Stimulated activated CD4-positive, alpha-beta T cell treated with anti-CD3 and anti-CD28 coated beads, Interleukin-4, amount 100 ng/mL, for 24 hours (primary cell): ENCODE measurements at places on chromosomes 7 and 10.

GRCh38 chr7:134946260-134946659 is 40.0 kb upstream of the AGBL3 start:
- DNase-seq: peak; percentile 9

- no peak for DNase-seq
Measured at GRCh38 chr10:78435484-78436221, 402.0 kb downstream of the RPS24 start.

DNA sequence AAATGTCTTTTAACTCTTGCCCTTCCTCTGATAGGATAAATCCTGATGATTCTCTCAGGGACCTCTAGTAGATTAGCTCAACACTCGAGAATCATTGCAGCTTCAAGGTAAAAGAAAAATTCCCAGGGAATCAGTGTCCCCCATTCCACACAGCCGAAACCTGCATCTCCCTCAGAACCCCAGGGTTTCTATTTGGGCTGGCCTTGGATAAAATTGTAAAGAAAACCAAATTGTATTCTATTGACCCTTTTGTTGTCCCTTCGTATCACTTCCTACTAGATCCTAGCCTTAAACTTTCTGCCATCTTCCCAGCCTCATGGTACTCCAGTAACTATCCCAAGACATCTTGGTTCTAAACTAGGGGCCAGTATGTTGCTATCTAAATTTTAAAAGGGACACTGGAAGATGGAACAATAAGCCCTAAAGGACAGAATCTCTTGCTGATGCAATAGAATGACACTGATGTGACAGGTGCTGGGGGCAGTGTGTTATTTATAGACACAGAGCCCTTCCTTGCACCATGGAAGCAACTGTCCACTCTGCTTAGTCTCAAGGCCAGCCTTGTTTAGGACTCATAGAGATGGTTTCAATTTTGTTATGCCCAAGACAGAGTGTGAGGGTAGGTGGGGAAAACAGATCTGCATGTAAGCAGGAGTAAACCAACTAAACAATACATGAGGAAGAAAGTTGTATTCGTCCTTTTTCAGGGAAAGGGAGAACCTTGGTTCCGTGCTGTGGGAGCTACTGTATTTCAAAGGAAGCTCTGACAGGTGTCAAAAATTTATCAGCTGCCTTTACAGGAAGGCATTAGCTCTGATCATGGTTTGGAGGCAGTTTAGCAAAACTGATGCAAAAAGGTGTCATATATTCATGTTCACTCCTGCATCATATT is 7.6 kb downstream of the ASB15 start:
- DNase-seq: no peak

DNA sequence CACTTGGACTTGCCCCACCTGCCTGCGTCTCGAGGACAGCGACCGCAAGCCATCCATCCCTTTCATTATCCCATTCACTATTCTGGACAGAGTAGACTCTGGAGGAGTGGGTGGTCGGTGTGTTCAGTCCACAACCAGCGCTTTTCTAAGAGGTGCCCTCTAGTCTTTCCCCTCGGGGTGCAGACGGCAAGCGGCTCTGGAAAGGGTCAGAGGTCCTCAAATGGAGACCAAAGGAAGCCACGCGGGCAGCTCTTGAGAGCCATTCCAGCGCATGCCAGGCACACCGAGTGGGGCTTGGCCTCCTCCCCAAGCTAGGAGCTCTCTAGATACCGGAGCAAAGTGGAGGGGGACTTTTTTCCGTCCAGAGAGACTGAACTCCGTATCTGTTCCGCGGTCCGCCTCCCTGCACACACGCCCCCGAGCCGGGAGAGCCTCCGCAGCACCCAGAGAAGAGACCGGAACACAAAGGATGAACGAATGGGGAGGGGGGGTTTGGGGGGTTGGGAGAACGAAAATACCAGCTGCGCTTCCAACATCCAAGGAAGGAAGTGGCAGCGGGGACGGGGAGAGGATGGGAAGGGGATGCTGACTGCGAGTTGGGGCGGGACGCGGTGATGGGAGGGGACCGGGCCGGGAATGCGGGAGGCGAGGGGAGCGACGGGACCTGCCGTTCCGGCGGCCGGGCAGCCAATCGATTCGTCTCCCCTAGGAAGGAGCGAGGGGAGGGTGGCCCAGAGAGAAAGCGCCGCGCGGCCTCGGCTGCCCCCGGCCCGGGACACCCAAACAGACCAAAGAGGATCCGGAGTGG is 515 bp downstream of the GSDME start:
- peak; percentile 5 for DNase-seq

GRCh38 chr7:98288064-98288823 is 6.8 kb downstream of the BRI3 start:
- DNase-seq: no peak

DNA sequence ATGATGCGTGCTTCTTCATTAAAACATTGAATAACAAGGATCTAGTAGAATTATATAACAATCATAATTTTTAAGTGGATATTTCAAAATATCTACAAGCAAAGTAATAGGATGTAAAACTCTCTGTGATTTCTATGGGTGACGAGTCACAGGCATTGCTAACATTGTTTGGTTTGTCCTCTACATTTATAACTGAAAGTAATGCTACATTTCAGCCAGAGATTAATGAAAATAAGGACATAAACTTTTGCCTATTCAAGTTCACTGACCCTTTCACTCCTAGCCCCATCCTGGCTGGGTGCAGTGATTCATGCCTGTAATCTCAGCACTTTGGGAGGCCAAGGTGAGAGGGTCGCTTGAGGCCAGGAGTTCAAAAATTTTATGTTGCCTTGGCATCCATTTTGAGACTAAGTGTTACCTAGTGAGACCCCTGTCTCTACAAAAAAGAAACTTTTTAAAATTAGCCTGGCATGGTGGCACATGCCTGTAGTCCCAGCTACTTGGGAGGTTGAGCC is 38.4 kb upstream of the HSPA12A start:
- DNase-seq: no peak

- DNase-seq: no peak
Measured at GRCh38 chr10:111122127-111122526, 45.3 kb downstream of the ADRA2A start.

GRCh38 chr10:93383562-93383981 is 98.6 kb downstream of the MYOF start:
- no peak for DNase-seq

DNA sequence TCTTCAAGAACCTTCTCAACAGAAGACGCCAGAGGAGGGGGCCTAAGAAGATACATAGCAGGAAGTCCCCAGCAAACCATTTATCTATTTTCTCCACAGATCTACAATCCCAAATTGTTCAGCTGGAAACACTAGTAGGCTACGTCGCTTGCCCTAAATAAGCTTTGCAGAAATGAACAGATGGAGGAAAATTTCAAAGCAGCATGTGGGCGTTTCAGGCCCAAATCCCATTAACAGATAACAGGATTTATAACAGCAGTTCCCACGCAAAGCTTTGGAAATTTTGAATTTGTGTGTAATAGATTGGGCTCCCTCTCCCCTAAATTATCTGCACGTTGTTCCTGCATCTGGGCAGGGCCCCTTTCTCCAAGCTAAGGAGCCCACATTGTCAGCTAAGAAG is 60.6 kb upstream of the FRMD4A start:
- DNase-seq: no peak

GRCh38 chr7:124893140-124893827 is 36.3 kb downstream of the POT1 start:
- no peak for DNase-seq

GRCh38 chr10:105121743-105122142 is 480.7 kb downstream of the SORCS3 start:
- no peak for DNase-seq
